ENCODE measurements at places on chromosomes 7 and 10. TPM values are rescaled to one million over a fixed set of nuclear protein-coding genes. Genes with fewer than 3 reads are reported as not detected.

DNA sequence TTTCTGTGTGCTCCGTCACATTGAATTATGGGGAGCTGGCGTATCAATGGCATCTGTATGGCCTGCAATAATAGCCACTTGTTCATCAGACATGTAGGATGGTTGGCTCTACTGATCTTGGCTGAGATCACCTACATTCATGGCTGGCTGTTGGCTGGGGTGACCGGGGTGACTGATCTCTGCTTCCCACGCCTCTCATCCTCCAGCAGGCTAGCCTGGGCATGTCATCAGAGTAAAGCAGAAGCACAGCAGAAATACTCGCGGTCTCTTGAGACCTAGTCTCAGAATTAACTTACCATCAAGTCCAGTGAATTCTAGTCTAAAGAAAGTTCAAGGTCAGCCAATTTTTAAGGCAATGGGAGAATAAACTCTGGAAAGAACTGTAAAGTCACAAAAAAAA is 257.7 kb upstream of the GLI3 start:
- DNase-seq, result no peak

Gene ATAD1
- total RNA-seq, result 47.5 TPM

Gene GJD4
- total RNA-seq, result not detected

- no peak for DNase-seq
These were observed 25.9 kb downstream of the GPRIN2 start for GRCh38 chr10:46530249-46531186.

Gene OR6V1
- total RNA-seq, result not detected

- no peak for DNase-seq
These were observed 115.2 kb downstream of the RGS10 start for GRCh38 chr10:119427263-119427864.

DNA sequence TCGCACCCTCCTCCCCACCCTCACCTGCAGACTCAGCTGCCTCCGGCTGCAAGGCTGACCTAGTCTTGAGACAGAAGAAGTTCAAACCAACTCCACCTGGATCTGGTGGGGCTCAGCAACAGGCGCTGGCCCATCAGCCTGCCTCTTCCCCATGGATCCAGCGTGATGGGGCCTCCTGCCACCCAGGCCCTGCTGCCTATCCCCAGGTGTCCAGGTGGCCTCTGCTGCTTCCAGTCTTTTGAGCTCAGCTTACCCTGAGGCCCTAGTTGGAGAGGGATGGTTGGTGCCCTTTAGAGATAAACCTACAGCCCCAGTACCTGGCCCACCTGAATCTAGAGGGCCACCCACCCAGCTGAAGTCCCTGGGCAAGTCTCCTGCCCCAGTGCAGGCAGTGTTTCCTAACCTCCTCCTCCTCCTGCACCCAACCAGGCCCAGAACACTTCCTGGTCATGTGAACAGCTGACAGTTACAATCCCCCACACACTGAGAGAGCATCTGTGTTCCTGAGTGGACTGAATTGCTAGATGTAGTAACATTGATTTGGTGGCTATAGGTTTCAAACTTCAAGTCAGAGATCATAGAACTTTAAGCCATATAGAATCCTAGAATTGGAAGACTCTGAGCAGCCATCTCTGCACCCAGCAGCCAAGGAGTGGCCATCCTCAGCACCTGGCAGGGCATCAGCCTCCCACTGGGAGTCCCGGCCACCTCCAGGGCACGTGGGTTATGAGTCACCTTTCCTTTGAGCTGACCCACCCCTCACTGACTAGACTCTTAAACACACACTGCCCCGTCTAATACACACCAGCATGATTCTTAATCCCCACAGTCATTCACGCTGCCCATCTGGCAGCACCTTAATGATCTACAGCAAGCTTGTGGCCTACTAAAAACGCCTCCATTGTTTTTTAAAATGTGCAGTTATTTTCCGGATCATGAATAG is 51.9 kb downstream of the ALOX5 start:
- no peak for DNase-seq

DNA sequence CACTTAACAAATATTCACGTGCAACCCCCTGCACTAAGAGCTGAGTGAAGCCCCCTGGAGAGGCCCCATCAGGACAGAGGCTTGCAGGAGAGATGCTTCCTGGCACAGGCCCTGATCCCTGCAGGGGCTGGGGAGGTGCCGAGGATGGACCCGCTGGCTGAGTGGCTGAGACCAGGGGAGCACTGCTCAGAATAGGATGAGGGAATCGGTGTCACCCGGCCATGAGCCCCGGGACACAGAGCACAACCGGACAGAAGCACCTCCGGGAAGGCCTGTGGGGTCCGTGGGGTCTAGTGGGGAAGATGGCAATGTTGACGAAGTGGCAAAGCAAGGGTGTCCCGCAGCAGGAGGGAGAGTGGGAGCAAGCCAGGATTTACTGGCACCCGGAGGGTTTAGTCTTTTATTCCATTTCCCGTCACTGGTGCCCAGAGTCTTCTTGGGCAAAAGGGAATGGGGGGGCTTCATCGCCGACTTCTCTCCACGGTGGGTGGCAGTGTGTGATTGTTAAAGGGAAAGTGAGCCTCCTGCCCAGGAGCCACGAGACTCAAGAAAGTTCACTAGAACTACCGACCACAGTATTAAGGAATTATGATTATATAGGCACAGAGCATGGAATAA is 140.7 kb downstream of the ADARB2 start:
- DNase-seq, result no peak

- no peak for DNase-seq
These were observed 10.9 kb upstream of the TAS2R39 start for GRCh38 chr7:143172354-143172753.

Gene EPHB6
- 12.3 TPM for total RNA-seq

DNA sequence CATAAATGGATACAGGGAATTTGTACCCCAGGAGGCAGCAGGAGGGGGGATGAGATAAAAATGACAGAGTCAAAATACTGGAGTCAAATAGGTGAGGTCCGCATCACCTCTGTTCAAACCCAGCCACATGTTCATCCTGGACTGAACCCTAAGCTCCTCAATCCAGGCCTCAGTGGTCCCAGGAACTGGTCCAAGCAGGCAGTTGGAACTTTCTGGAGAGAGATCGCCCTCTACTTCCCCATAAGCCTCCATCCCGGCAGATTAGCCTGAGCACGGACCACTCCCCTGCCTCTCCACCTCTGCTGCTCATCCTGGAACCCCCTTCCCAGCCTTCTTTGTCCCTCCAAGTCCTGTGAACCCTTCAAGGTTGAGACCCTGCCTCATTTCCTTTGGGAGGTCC is 959.7 kb upstream of the ZNF722 start:
- no peak for DNase-seq

- DNase-seq, result no peak
These were observed 63.3 kb upstream of the VIPR2 start for GRCh38 chr7:159207951-159208350.

Gene CDHR1
- 19.8 TPM for total RNA-seq

DNA sequence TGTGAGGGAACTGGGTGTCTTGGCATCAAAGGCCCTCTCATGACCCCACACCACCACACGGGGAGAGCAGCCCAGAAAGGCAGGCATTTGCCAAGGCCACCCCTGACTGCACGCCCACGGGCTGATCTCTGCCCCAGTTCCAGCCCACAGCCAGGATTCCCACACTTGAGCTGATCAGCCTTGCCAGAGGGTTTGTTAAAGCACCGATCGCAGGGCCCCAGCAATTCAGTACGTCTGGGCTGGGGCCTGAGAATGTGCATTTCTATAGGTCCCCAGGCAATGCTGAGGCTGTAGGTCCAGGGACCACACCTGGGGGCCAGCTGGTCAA is 103.9 kb downstream of the TNS3 start:
- DNase-seq, result no peak

Gene LRRD1
- 0.57 TPM for total RNA-seq

DNA sequence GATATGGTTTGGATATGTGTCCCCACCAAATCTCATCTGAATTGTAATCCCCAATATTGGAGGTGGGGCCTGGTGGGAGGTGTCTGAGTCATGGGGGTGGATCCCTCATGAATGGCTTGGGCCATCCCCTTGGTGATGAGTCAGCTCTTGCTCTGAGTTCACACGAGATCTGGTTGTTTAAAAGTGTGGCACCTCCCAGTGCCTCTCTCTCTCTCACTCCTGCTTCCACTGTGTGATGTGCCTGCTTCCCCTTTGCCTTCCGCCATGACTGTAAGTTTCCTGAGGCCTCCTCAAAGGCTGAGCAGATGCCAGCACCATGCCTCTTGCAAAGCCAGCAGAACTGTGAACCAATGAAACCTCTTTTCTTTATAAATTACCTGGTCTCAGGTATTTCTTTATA is 4.8 kb upstream of the GCK start:
- DNase-seq, result no peak

Gene FAM25A
- total RNA-seq, result not detected

GRCh38 chr7:2873686-2874551 is 29.8 kb upstream of the GNA12 start:
- DNase-seq, result no peak

GRCh38 chr7:146670532-146670931 is 553.9 kb downstream of the CNTNAP2 start:
- no peak for DNase-seq

Gene SEMA3A
- total RNA-seq, result 21.7 TPM

Gene MLXIPL
- total RNA-seq, result 1.1 TPM

Gene NFKB2
- total RNA-seq, result 26.1 TPM

Gene TRPV5
- not detected for total RNA-seq

Gene NUTM2E
- total RNA-seq, result 1.6 TPM

GRCh38 chr10:6068006-6068405 is 5.8 kb upstream of the IL2RA start:
- no peak for DNase-seq

DNA sequence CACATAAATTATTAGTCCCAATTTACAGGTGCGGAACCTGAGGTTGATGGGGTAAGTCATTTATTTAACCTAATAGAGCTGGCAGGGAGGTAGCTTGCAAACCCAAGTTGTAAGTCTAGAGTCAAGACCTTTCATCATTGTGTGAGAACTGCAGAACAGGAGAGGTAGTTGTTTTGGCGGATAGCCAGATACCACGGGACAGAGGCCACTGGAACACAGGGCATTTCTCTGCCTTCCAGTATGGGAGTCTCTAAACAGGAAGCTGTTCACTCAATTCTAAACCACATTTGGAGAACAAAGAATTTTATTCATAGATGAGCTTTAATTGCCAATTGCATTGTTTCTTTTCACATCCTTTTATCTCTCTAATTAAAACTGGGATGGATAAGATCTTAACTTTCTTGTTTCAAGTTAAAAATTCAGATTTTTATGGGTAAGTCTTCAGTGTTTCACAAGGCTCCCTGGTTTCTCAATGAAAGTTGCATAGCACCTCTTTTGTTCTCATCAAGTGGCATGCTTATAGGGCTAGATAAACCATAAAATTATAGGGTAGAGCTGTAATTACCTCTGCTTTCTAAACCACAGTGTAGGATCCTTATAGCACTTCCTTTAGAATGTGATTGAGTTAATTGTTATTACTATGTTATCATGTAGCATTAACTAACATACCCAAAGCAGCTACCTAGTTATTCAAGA is 489.0 kb downstream of the GATA3 start:
- no peak for DNase-seq

- no peak for DNase-seq
These were observed 257.8 kb downstream of the SNX10 start for GRCh38 chr7:26549281-26549944.

DNA sequence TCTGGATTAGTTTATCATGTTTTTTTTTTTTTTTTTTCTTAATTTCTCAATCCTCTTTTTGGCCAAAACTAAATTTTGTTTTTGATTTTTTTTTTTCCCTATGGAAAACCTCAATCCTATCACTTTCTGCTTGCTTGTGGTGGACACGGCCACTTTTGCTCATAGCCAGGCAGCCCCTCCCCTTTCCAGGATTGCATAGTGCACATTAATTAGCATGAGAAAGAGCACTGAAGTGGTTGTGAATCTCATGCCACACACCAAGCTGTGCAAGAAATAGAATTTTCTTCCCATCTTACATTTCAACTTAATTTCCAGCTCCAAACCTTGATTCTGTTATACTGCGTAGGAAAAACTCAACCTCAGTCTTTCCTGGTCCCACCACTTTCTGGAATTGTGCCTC is 34.6 kb downstream of the MGAM2 start:
- DNase-seq, result no peak

Gene CALML5
- total RNA-seq, result not detected

Gene SFXN3
- 1.9 TPM for total RNA-seq

Gene CRCP
- 38.0 TPM for total RNA-seq

DNA sequence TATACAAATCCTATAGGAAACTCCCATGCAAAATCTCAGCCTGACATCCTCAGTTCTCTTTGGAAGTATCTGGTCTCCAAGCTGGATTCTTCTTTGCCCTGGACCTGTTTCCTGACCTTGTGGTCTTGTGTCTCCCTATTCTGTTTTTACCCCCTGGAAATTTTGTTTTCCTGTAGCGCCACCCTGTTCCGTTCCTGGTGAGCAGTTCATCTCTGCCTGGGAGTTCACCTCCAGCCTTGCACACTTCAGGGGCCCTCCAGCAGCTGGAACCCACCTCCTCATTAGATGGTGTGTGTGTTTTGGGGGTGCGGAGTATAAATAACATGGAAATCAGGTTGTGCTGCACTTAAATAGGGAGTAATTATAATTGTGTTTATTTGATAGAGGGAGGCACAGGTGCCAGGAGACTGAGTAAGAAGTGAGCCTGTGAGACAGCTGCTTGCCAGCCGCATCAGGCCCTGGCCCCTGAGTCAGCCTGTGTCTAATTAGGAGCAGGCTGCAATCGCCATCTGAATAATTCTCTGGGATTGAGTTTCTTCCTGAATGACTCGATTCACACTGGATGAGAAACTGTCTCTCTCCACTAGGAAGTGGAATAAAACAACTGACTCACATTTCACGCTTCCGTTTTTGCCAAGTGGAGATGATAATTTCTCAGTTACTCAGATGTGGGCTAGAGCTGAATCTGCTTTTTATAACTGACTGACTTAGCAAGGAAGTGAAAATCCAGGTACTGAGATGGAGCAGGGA is 69.4 kb upstream of the HECTD2 start:
- no peak for DNase-seq

DNA sequence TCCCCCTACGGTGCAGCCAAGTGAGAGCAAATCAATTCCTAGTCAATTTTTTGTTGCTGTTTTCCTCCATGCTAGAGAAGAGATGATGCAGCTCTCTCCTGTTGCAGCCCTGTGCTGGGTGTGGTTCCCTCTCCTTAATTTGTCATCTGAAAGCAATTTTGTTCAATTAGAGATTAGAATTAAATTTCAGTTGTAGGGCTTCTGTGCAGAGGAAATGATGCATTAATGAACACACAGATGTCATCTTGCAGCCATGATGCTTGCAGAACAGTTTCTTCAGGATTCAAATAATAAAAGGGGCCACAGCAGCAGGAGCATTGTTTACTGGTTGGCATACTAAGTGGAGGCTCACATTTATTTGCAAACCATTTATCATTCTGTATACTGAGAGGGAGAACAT is 266.0 kb downstream of the AUTS2 start:
- DNase-seq, result no peak

- DNase-seq, result no peak
These were observed 752 bp downstream of the LRMDA start for GRCh38 chr10:75432176-75432575.

- no peak for DNase-seq
These were observed 72.1 kb downstream of the INSIG1 start for GRCh38 chr7:155369766-155370165.

Gene PRKCQ
- total RNA-seq, result 3.3 TPM

DNA sequence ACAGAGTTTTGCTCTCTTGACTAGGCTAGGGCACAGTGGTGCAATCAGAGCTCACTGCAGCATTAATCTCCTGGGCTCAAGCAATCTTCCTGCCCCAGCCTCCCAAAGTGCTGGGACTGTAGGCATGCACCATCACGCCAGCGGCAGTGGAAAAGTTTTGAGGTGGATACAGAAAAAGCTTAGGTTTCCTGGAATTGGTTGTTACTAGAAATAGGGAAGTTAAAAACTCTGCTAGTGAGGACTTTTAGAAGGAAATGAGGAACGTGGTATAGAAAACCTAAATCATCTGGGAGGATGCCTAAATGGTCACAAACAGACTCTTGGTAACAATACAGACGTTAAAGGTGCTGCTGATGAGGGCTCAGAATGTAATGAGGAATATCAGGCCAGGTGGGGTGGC is 10.9 kb upstream of the SNX8 start:
- DNase-seq, result no peak

Gene TMEM178B
- 22.1 TPM for total RNA-seq
